ENCODE measurements at places on chromosomes 2 and 18. TPM values are rescaled to one million over a fixed set of nuclear protein-coding genes. Genes with fewer than 3 reads are reported as not detected.

Gene UPP2
- total RNA-seq, result not detected

Gene SLC30A3
- total RNA-seq, result not detected

Gene MEIS1
- total RNA-seq, result 10.0 TPM

Gene CNDP1
- not detected for total RNA-seq

Gene CAPN13
- 49.7 TPM for total RNA-seq

Gene AAK1
- 61.5 TPM for total RNA-seq

Gene MAPK4
- total RNA-seq, result 0.12 TPM

Gene CD8A
- 3.2 TPM for total RNA-seq

Gene DSEL
- total RNA-seq, result 0.76 TPM

Gene TMEM214
- 89.7 TPM for total RNA-seq

Gene OR6B2
- not detected for total RNA-seq

Gene CHRND
- not detected for total RNA-seq

Gene IHH
- 85.5 TPM for total RNA-seq

Gene CFAP221
- not detected for total RNA-seq

Gene ERICH2
- total RNA-seq, result not detected

- DNase-seq, result no peak
Measured at GRCh38 chr2:46460241-46460921, 19.0 kb upstream of the TMEM247 start.

GRCh38 chr2:171318463-171318934, 115.3 kb downstream of the METTL8 start:
- no peak for DNase-seq

DNA sequence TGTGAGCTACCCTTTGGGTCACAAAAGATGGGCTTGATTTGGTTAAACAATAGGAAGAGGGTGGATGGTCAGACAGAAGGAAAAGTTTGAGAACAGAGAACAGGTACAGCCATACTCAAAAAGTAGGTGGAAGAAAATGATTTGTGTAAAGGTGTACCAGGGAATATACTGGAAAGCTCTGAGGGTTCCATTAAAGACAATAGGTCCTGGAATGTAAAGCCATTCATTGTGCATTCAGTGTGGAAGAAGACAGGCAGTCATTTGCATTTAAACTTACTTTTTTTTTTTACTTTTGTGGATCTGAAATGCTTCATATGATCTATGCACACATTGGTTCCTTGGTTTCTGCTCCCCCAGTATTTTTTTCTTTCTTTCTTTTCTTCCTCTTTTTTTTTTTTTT, 581.4 kb upstream of the PIK3C3 start:
- DNase-seq, result no peak

GRCh38 chr18:48800466-48800865, 150.3 kb downstream of the SMAD7 start:
- peak; percentile 17 for DNase-seq

- DNase-seq, result no peak
Measured at GRCh38 chr2:229230256-229230655, 40.8 kb downstream of the PID1 start.

DNA sequence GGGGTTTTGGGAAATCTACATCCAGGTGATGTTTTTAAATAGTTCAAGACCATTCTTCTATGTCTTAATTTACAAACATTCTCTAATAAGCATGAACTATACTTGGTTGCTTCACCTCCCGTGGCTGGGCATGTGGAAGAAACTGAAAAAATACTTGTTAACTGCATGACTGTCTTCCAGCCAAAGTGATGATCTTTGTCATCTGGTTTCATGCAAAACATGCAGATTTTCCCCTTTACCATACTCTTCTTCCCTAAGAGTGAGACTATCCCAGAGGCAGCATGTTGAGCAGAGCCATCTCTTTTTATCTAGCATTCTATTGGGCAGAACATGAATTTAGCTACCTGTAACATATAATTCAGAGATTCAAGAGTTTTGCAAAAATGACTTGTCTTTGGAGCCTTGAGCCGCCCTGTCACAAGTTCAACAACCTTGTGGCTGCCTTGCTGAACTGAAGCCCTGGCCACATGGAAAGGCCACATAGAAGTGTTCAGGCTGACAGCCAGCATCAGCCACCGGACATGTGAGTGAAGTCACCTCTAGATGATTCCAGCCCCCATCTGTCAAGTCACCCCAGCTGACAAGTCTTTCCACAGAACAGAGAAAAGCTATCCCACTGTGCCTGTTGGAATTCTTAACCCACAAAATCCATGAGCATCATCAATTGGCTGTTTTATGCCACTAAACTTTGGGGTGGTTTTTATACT, 142.8 kb downstream of the ANKRD44 start:
- DNase-seq, result no peak

DNA sequence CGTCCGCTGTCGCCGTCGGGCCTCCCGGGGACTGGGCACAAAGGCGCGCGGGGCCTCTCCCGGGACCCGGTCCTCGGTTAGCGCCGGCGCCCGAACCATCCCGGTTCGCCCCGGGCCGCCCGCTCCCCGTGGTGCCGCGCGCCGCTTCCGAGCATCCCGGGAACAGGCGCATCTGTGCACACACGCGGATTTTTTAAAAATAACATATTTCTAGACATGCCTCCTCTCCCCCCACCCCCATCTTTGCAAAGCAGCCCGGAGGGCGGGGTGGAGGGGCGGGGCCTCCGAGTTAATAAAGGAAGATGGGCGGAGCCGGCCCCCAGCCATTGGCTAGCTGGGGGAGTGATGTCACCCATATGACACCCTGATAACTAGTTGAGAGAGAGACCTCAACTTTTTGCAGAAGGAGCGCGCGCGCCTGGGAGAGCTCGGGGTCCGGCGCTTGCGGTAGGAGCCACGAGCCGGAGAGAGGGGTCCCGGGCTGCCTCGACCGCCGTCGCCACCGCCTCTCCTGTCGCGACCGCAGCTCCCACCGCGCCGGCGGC, at the start of gene SOX11:
Gene SOX11 (plus strand): TSS at position 400 of the 545 bp plus-strand sequence. CDS start 338 bp downstream, outside the sequence.
- DNase-seq, result peak; percentile 45

DNA sequence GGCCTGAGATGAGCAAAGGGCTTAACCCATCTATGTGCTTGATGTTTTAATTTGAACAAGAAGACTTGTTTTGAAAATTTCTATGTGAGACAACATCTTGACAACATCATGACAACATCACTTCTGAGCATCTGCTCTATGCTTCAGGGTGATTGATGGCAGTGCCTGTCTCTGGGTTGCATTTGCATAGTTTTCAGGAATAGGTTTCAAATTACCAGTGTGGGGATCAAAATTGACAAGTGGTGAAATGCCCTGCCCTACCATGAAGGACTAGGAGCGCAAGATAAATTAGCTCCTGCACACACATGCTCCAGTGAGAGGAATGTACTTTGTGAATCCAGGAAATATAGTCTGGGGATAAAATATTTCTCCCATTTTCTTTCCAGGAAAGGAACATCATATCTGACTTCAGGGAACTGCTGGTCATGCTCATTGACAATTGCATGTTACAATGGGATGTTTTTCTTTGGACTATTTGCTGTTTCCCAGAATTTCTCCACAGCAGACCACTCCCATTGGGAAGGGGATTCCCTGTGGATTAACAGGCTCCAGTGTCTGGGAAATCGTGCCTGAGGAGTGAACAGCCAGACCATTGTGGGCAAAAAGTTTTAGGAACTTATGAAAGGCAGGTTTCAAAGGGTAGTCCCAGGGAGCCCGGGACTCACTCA, 45.3 kb upstream of the IL1R2 start:
- DNase-seq, result no peak

DNA sequence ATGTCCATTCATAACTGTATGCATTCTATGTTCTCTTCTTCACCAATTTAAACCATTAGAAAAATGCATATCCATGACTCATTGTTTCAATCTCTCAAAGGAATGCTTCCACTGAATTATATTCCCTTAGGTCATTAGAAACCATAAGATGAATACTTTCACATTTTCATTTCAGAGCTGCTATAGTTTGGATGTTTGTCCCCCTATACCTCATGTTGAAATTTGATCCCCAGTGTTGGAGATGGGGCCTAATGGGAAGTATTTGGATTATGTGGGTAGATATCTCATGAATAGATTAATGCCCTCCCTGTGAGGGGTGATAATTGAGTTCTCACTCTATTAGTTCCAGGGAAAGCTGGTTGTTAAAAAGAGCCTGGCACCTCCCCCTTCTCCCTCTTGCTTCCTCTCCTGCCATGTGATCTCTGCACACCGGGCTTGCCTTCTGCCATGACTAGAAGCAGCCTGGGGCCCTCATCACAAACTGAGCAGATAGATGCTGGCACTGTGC, 35.7 kb downstream of the THUMPD2 start:
- no peak for DNase-seq

DNA sequence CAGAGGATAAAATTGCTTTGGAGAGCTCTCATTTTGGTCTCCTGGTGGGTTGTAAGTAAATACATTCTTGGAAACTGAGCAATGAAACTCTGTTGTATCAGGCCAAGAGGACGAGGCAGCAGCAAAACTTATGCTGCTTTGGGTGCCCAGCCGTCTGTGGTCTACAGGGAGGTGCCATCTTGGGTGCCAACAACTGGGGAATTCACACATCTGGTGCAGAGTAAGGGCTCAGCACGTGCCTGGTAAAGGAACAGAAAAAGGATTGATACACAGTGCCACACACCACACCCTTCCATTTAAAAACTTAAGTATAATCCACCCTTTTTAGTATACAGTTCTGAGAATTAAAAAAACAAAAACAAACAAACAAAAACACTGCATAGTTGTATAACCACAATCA, 221.9 kb downstream of the TSN start:
- DNase-seq, result no peak

DNA sequence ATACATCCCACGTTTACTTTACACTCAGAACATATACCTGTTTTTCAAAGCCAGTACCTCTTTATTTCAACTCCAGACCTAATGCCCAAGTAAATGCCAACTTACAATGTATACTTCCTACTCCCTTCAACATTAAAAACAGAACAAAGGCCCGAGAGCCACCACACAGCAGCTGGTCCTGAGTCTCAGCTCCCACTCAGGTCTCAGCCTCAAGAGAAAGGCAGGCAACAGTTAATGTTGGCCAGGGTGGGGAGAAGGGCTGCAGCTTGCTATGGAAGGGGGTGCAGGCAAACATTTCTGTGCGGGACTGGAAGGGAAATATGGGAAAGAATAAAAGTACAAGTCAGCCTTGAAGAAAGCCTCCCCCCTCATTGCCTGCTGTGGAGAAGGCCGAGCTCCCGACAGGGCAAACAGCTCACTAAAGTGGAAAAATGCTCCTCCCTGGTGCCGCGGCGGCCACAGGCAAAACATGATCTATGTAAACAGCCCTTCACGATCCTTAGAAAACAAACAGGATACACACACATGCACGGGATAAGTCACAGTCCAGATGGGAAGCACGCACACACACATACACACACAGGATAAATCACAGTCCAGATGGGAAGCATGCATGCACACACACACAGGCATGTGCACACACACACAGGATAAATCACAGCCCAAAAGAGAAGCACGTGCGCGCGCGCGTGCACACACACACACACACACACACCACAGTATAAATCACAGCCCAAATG, 67.4 kb downstream of the ADNP2 start:
- no peak for DNase-seq

DNA sequence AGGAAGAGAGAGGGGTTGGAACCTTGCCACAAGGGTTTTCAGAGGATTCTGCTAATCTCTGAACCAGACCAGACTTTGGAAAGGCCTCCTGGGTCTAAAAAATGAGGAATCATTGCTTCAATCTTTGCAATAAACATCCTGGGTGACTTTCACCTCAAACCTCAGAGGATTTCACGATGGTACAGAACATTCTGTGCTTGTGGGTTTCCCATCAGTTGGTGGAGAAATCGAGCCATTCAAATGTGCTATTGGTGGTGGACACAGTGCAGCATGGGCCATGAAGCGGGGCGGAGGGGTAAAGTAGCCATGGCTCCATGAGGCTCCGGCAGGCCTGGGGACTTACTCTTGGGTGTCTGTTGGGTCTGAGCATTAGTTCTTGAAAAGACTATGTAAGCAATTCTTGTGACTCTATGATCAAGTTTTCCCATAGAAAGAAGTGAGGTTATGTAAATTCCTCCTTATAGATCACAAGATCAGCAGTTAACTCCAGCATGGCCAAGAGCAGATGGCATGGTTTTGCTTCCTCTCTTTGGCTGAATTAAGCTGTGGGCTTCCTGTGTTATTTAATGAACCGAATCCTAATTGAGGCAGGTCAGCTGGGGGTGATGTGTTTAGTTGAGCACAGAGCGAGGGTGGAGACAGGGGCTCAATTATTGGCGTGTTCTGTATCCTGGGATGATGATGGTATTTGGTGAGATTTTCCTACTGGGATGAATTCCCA, 1.9 kb upstream of the IL1R2 start:
- DNase-seq, result no peak

DNA sequence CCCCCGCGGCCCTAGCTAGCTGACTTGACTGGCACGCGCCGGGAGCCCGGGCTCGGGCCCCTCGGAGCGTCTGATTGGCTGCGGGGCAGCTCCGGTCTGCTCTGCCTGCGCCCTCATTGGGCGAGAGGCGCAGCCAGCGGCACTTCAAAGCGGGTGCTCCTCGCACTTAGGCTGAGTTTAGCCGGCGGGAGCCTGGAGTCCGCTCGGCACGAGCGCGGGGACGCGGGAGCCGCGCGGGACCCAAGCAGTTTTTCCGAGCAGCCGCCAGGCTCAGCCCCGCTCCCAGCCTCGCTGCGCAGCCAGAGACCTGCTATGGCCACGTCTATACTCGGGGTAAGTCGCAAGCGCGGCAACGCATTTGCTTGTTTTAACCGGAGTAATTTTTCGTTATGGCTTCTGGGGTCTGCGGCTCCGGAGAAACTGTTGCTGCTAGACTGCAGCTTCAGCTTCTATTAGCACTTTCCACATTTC, at the start of gene SP9:
Gene SP9 (plus strand): TSS at position 174 of the 471 bp plus-strand sequence. CDS start 139 bp downstream, at position 313.
- DNase-seq, result no peak

DNA sequence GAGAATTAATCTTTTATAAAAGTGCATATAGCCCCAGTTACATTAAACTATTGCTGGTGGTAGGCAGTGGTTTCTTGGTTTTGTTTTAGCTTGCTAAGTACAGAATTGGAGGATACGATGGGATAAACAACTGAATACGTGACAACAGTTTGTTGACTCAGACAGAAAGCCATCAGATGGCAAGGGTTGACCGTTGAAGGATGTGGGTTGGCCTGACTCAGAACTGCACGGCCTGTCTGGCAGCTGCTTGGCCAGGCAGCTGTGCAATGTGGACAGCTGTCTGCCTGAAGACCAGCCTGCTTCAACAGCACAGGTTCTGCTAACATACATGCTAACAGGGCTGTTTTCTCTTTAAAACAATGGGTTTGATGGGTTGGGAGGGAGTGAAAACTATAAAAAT, 46.6 kb downstream of the PRKRA start:
- peak; percentile 34 for DNase-seq

GRCh38 chr2:197216361-197216979, 94.1 kb downstream of the ANKRD44 start:
- DNase-seq, result no peak

Data from left colon (tissue), 2 donors.